ENCODE measurements at places on chromosomes 6 and 20.

DNA sequence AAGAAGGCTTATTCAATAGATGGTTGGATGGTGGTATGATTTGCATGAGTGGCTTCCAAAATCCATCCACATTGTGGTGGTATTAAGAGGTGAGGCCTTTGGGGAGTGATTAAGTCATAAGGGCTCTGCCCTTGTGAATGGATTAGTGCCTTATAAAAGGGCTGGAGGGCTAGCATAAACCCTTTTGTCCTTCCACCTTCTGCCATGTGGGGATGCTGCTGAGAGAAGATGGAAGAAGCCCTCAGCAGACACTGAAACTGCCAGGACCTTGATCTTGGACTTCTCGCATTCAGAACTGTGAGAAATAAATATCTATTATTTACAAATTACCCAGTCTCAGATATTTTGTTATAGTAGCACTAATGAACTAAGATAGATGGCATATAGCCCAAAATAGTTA is 27.8 kb upstream of the SRPK1 start:
- H3K27me3 ChIP-seq, result no peaks in the 10 kb centered on the region
- peaks cover 3% of the 10 kb centered on the region for H3K4me1 ChIP-seq
- no peaks in the 10 kb centered on the region for H3K36me3 ChIP-seq

- H3K36me3 ChIP-seq, result no peaks in the 10 kb centered on the region
- no peaks in the 10 kb centered on the region for H3K27me3 ChIP-seq
- no peaks in the 10 kb centered on the region for H3K4me1 ChIP-seq
- no peak overlapping the region for H3K27ac ChIP-seq
- DNase-seq, result no peak
Observed at GRCh38 chr20:64265201-64265600, 9.7 kb downstream of the PCMTD2 start.

DNA sequence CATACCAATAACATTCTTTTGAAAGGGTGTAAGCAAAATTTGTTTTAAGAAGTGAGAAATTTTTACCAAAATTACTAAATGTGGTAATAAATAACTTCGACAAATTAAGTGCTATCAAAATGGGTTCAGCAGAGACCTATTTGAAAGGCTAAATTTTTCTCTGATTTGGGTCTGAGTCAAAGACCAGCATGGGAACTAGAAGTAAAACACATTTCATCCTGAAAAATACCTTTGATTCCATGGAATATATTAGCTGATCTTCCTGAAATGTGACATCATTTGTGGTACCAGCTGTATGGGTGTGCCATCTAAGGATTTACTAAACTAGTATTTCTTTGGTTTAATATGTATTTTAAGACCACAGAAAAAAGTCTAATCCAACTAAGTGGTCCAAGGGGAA is 63.6 kb downstream of the BLOC1S5 start:
- no peak overlapping the region for H3K27ac ChIP-seq
- no peaks in the 10 kb centered on the region for H3K36me3 ChIP-seq
- no peaks in the 10 kb centered on the region for H3K27me3 ChIP-seq

DNA sequence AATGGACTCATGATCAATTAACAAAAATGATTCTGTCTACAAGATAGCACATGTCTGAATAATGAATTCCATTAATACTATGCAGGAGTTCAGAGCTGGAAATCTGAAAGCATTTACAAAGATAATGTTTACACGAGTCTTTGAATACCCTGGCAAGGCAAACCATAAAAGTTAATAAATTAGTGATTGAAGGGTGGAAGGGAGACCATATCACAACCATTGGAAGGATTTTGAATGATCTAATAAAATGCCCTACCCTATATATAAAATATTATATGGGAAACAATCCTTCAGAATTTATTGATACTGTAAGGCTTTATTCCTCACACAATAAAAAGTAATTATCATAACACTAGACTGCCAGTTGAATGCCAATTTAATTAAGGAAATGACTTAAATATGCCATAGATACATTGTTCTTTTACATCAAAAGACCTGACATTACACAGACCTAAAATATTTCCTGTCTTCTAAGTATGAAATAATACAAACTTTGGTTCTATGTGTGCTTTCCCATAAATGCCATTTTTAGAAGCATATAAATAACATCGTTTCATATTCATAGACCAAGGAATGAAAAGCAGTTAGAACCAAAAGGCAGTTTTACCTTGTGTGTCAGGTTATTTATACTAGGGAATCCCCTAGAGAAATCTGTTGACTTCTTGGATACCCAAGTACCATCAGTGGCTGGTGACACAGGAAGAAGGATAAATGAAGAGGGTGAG is 249.2 kb upstream of the MARCKS start:
- H3K27ac ChIP-seq, result no peak overlapping the region
- no peaks in the 10 kb centered on the region for H3K27me3 ChIP-seq
- DNase-seq, result no peak
- no peak overlapping the region for H3K4me3 ChIP-seq
- H3K36me3 ChIP-seq, result no peaks in the 10 kb centered on the region
- H3K4me1 ChIP-seq, result no peaks in the 10 kb centered on the region

DNA sequence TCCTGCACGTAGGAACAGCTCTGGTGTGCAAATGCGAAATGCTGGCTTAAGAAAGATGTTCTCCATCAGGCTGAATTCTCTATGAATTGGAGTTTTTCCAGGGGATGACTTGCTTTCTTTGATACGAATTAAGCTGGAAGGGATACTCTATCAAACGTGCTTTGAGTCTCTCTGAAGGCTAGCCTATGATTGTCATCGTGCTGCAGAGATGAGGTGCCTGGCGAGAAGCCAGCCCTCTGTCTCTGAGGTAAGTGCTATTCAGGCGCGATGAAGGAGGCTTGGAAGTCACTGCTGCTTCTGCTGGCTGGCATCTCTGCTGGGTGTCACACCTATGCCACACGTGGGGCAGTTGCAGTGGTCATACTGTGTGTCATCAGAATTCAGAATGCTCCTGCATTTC is 223.7 kb downstream of the TAF4 start:
- H3K4me1 ChIP-seq, result no peaks in the 10 kb centered on the region
- H3K27me3 ChIP-seq, result no peaks in the 10 kb centered on the region
- no peak for DNase-seq
- no peak overlapping the region for H3K4me3 ChIP-seq
